ENCODE measurements at places on chromosomes 3 and 15.
A peak's percentile ranks its signal among the peaks of the same experiment; 100 is the strongest.

- DNase-seq: no peak
These were observed 32.7 kb downstream of the RBM6 start for GRCh38 chr3:49972656-49973055.

DNA sequence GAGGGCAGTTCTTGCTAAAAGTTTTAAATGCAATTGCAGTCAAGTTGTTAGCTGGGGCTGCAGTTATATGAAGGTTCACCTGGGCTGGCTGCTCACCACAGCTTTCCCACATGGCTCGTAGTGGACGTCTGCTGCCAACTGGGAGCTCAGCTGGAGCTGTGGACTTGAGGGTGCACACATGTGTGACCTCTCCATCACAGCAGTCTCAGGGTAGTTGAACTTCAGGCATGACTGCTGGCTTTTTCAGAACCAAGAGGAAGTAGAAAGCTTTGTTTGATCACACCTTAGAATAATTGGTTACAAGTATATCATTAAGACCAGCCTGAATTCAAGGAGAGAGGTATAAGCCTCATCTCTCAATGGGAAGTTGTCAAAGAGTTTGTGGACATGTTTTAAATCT is 74.1 kb downstream of the CHL1 start:
- DNase-seq: no peak

DNA sequence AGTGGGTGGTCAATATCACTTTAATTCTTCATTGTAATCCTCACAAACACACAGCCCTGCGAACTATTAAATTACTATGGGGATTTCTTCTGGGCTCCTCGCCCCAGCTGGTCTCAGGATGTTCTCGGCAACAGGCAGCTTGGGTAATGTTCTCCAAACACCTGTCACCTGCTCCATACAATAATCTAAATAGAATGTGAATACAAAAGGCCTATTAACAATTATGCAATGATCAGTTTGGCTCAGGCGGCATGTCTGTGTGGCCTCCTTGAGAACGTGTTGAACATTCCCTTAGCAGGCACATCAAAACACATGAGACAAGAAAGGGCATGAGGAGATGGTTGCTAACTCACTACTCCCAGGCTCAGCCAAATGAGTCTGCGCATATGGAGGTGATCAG is 158.6 kb upstream of the KBTBD8 start:
- no peak for DNase-seq

- DNase-seq: no peak
These were observed 26.4 kb upstream of the MYZAP start for GRCh38 chr15:57565311-57565710.

DNA sequence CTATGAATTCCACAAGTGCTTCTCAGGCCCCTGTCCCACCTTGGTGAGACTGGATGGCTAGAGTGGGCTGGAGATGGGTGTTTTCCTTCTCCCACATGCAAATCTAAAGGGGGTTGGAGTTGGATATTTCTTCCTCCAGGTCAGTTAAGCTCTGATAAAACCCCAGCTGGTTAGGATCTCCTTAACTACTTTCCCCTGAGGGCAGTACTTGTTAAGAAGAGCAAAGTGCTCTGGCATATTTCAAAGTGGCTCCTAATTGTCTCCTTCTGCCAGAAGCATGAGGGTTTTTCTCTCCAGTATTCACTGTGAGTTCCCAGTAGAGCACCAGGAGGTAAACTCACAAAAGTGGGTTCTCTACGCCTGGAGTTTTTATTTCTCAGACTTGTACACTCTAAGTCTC is 31.4 kb downstream of the COL6A6 start:
- no peak for DNase-seq

- DNase-seq: no peak
These were observed 139.6 kb downstream of the RBPMS2 start for GRCh38 chr15:64635499-64636495.

GRCh38 chr15:93417156-93417555 is 328.1 kb upstream of the RGMA start:
- DNase-seq: no peak

GRCh38 chr3:28240441-28240840 is 978 bp upstream of the CMC1 start:
- DNase-seq: peak; percentile 58

DNA sequence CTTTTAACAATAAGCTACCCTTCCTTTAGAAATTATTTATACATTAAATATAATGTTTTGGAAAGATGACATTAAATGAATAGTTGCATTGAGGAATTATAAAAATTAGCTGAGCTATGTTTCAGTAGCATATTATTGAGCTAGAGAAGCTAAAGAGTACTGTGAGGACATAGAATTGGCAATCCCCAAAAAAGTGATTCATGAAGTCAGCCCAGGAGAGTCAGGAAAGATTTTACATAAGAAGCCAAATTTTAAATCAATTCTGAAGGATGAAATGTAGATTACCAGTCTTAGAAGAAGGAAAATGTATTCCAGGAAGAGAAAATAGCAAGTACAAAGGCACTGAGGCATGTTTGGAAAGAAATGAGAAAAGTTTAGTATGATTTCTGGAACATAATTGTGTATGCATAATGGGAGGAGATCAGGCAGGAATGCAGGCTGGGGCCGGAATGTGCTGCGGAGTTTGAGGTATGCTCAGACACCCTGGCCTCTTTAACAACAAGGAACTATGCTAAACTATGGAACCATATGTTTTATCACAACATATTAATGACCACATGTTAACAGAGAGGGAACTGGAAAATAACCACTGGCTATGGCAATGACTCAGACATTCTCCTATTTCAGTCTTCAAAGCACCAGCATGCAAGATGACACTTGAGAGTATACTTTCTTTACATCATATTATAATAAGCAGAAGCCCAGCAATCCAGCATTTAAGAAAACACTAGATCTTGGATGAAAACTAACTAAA is 103.3 kb upstream of the COL8A1 start:
- DNase-seq: no peak

- no peak for DNase-seq
These were observed 231.7 kb upstream of the ICE2 start for GRCh38 chr15:60710656-60711055.

- DNase-seq: no peak
These were observed 117.1 kb upstream of the TJP1 start for GRCh38 chr15:29939404-29939803.

DNA sequence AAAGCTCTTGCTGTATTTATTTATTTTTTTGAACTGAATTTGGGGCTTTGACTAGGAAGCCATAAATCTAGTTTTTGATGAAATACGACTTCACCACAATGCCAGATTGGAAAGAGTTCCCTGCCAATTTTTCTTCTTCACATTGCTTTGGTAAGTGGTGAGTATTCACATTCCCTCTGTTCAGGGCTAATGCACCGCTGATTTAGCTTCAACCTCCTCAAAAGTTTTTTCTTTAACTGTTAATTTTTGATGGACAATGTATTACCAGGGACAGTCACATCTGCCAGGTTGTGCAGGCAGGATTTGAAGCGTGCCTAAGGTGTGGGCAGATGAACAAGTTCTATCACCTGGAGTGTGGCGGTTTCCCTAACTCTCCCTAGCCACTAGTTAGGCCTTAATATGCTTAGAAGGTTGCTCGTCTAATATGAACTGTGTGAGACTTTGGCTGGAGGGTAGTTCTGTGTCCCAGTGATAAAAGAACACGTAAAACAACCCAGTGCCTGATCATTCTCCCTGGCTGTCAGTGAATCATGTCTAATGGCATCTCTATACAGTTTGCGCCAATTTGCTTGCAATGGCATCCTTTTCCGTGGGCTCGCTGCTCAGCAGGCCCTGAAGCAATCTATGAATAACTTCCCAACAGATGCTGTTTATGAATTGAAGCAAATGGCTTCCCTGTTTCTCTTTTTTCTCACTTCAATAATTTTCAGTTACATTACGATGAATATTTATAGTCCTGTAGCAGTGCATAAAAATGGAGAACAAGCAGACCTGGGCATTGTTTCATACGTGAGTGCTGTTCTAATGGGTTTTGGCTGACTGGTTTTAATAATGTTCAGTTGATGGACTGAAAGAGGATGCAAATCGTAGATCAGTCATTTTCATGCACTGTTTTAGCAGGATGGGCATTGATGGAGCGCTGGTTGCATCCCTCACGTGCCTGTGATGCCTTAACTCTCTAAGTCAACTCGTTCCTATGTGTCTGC is 243.2 kb upstream of the SUCLG2 start:
- no peak for DNase-seq

- no peak for DNase-seq
These were observed 26.1 kb downstream of the SHF start for GRCh38 chr15:45161666-45162065.

GRCh38 chr3:127735767-127736693 is 63.3 kb downstream of the ABTB1 start:
- peak; percentile 73 for DNase-seq

GRCh38 chr15:71226536-71227455 is 111.5 kb downstream of the THSD4 start:
- no peak for DNase-seq

DNA sequence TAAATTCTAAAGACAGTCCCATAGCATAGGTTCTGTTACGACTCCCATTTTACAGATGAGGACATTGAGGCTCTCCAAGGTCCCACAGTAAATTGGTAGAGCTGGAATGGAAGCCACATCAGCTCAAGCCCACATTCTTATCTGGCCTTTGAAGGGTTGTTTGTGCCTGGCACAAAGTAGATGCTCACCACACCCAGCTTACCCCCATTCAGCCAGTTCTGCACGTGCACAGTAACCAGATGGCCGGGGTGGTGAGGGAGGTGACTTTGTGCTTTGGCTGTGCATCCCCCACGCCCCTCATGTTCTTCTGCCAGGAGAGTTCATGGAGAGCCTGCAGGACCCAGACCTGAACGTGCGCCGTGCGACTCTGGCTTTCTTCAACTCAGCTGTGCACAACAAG is 16.2 kb downstream of the RPL32 start:
- DNase-seq: no peak
